CD8-positive, alpha-beta memory T cell (primary cell): ENCODE measurements at places on chromosomes 2 and 18. TPM values are rescaled to one million over a fixed set of nuclear protein-coding genes. Genes with fewer than 3 reads are reported as not detected.

Gene MAPK4
- polyA plus RNA-seq: not detected

Gene ASPRV1
- polyA plus RNA-seq: 0.99 TPM

- DNase-seq: no peak
- no peak overlapping the region for H3K27ac ChIP-seq
- no peaks in the 10 kb centered on the region for H3K27me3 ChIP-seq
- peaks cover 4% of the 10 kb centered on the region for H3K4me1 ChIP-seq
These were observed 28.5 kb downstream of the PIKFYVE start for GRCh38 chr2:208294482-208295024.

DNA sequence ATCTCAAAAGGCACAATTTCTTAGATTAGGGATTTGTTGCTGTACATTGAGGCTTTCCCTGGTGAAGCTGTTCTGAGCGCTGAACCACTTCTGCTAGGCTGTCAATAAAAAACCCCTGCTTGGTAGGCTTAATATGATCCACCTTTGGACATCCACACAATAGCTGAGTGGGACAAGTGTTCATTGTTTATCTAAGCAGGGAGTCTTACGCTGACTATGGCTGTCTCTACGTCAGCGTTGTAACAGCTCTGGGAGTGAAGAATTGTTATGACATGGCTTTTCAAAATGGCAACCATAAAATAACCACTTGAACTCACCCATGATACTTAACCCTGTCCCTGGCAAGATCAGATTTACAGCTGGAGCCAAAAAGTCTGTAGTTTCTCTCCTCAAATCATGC lies 111.5 kb upstream of the SULT1C3 start:
- DNase-seq: no peak
- H3K4me3 ChIP-seq: no peak overlapping the region
- no peak overlapping the region for H3K27ac ChIP-seq
- no peaks in the 10 kb centered on the region for H3K27me3 ChIP-seq
- H3K36me3 ChIP-seq: no peaks in the 10 kb centered on the region

- DNase-seq: no peak
- H3K4me3 ChIP-seq: no peak overlapping the region
- no peaks in the 10 kb centered on the region for H3K36me3 ChIP-seq
- H3K27ac ChIP-seq: no peak overlapping the region
- H3K4me1 ChIP-seq: no peaks in the 10 kb centered on the region
These were observed 8.9 kb downstream of the HJURP start for GRCh38 chr2:233845301-233846060.
